ENCODE measurements at places on chromosomes 5 and 9.

- DNase-seq = peak; percentile 88
These were observed at the start of gene PTGES2 for GRCh38 chr9:128127568-128127989. TSS of gene PTGES2 (minus strand) at chr9:128127729. CDS start at chr9:128127717, 12 bp downstream.

GRCh38 chr5:140265845-140266244, 37.1 kb downstream of the PFDN1 start:
- no peak for DNase-seq

DNA sequence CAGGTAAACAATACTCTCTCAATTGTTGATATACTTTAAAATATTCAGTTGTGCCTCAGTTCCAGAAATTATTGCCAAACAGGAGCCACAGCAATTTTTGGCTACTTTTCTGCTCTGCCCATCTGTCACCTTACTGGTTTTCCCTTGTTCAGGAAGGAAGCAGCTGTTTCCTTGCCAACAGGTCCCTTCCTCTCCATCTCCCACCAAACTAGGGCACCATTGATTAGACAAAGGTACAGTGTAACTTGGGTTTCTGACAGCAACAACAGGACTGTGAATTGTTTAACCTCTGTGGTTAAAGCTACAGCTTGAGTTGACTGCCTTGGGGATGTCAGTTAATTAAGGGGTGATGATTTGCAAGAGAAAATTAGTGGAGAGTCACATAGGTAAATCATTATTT, 76.9 kb downstream of the PIP5K1B start:
- DNase-seq = no peak

DNA sequence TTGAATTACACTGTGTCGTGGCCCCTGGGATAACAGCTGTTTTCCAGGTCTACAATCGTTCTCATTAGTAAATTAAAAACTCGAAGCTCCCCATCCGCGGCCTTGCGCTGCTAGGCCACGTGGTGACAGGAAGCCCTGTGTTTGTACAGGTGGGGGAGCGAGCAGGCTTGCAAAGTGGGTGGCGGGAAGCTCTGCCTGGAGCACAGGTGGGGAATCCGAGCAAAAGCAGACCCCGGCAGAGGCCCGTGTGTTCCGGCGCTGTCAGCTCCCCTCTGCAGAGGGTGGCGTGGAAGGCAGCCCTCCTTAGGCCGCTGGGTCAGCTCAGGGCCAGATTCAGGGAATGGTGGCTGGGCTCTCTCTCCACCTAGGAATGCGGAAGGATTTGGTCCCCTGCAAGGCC, 59.5 kb upstream of the ERCC6L2 start:
- DNase-seq = no peak

DNA sequence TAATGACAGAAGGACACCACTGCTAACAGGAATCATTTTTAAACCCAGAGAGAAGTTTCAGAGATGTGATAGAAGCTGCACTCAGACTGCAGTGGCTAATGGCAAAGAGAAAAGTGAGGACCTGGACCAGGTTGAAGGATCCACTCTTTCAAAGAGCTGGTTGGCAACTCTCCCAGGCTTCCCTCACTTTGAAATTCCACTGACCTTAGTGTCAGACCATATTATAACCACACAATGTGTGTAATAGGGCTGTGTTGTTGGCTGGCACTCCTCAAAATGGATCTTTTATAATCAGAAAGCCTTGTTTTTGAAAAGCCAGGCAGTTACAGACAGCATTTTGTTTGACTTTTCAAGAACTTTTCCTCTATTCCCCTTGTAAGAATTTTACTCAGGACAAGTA, 280.7 kb downstream of the PRELID2 start:
- DNase-seq = no peak
